T1000 (cell line): ENCODE measurements at places on chromosomes 4 and X.

DNA sequence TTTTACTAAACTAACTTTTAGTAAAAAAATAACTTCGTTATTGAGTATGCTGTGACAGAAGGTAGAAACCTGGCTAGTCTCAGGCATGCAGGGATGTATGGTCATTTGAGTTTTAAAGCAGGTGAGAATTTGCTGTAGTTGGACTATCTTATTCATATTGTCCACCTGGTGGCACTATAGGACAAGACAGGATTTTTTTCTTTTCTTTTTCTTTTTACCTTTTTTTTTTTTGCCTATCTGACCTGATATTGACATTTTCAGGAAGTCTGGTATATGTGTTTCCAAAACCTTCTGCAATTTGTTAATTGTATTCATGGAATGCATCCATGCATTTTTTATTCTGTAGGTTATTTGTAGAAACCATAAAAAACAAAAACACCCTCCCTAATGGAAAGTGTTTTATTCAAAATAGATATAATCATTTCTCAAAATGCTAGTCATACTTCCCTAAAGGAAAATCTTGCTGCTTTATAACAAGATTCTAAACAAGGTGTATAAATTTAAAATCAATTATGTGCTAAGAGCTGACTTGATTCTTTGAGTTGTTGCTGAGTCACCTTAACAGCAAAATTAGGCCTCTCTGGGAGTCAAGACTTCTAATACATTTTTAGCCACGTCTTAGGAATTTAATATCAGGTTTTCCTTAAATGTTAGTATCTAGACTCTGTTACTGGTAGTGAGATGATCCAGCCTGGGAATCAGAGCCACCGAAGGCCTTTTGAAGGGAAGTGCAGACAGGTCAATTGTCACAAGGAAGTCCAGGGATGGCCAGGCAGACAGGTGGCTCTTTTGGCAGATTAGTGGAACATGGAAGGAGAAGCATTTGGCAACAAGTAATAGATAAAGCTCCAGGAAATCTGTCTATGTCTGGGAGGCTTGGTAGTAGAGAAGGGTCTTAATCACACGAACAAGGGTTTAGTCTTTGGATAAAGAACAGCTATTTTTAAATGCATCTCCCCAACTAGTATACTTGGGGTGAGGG lies 201.3 kb upstream of the GNPDA2 start:
- DNase-seq = no peak

DNA sequence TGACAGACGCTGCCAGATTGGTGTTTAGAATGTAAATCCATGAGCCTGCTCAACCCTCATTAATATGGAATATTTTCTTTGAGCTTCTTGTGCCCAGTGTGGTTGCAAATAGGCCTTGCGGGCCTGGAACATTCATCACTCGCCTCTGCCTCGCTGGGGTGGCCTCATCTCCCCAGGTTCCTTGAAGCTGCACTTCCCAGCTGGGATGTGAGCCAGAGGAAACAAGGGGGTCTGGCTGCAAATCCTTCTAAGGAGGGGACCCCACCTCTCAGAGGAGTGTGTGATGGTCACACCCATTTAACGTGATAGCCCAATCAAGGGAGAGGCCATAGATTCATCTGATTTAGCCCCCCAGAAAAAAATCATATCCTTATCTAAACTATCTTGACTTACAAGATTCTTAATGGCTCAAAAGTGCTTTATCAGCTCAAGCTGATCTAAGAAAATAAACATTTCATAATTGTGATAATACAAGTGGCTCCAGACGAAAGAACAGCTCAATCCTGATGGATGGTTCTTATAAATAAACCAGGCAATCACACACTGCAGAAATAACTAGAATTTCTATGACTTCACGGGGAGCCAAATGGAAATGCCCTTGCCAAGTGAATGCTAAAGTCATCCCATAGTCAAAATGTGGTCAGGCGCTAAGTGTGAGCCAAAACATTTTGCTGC lies 189.9 kb downstream of the PTTG2 start:
- DNase-seq = no peak

DNA sequence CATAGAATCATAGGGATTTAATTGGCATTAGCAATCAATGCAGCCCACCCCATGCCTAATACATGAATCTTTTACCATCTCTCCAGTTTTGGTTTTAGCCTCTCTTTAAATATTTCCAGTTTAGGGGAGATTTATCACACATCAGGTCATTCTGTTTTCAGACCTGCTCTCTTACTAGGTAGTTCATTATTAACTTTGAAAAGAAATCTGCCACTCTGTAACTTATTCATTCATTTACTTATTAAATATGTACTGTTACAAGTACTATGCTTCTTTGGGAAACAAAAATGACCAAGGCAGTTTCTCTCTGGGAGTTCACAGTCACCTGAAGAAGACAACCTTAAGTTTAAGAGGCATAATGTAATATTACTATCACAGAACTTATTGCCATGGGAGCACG lies 62.1 kb downstream of the USO1 start:
- no peak for DNase-seq

DNA sequence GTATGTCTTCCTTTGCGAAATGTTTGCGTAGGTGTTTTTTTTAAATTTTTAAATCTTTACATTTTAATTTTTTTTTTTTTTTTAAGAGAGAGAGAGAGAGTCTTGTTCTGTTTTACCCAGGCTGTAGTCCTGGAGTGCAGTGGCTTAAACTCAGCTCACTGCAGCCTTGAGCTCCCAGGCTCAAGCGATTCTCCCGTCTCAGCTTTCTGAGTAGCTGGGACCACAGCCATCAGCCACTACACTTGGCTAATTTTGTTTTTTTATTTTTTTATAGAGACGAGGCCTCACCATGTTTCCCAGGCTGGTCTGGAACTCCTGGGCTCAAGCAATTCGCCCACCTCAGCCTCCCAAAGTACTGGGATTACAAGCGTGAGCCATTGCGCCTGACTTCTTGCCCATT lies 43.7 kb upstream of the GBA3 start:
- DNase-seq = no peak

GRCh38 chrX:154486052-154486395 lies 391 bp downstream of the UBL4A start:
- DNase-seq = no peak

DNA sequence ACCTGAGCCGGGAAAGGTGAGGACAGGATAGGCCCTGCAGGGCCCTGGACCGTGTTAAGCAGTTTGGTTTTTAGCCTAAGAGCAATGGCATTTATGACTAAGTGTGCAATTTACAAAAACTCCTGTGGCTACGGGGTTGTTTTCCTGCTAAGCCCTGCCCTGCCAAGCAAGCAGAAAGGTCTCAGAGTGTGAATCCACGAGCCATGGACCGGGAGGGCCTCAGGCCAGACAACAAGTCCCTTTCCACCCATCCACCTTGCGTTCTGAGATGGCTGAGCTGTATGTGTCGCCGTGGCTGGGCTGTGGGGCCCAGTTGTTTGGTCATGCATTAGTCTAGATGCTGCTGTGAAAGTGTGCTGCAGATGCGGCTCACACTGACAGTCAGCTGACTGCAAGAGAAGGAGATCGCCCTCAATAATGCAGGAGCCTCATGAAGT lies 33.9 kb upstream of the AFAP1 start:
- DNase-seq = peak; percentile 32

GRCh38 chrX:2595258-2595657 lies 94.5 kb upstream of the DHRSX start:
- no peak for DNase-seq

GRCh38 chr4:73742490-73743160 lies 2.3 kb downstream of the CXCL8 start:
- DNase-seq = no peak

- DNase-seq = no peak
Measured at GRCh38 chr4:45663628-45664081, 460.2 kb downstream of the GABRG1 start.

DNA sequence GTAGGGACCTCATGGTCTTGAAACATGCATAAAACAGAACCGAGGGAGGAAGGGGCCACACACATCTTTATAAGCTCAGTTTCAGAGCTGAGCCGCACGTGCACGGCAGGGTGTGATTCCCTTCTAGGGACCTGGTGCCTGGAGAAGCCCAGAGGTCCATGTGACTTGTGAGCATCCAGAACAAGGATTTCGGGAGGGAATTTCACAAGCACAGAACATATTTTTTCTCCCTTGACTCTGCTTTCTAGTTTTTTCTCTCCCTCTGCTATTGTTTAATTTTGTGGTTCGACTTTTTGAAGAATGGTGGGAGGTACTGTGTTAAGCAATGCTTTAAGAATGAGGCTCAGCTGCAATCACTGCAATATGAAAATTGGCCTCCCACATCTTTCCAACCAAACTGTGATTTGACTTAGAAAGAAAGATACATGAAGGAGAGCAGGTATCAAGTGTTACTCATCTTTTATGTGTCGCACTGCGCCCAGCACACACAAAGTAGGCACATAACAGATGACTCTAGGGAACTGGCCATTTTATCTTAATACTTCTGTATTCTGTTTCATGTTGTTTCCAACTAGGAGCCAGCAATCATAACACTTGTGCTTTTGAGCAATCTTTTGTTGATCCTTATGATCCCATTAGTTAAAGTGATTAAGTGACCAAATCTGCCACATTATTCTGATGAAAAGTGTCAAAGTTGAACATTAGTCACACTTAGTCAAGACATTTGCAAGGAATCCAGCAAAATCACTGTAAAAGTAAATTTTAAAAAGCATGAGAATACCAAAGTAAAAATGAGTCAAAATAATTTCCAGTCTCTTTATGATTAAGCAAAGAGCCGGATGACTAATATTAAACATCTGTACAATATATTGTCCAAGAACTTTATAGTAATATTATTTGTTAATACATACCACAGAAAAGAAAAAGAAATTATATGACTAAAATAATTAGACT lies 86.4 kb downstream of the SHISA3 start:
- DNase-seq = no peak

DNA sequence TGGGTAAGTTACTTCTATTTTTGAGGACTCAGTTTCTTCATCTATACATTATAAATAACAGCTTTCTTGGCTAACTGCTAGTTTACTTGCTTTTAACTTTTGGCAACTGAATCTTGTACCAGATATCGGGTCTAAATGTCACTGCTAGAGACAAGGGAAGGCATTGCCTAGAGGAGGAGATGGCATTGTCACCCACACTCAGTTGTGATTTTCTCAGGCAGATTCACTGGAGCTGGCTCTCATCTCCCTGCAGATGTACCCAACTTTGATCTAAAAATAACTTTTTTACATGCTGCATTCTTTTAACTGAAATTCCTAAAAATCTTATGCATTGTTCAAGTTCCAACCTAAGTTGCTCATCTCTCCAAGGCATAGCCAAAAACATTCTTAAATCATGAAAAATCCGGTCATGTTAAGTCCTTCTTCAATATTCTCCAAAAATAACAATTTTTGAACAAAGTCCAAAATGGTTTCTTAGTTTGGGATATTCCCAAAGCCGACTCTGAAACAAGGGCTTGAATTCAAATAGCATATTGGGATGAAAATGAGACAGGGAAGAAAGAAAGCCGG lies 469.0 kb upstream of the BOD1L1 start:
- DNase-seq = no peak

DNA sequence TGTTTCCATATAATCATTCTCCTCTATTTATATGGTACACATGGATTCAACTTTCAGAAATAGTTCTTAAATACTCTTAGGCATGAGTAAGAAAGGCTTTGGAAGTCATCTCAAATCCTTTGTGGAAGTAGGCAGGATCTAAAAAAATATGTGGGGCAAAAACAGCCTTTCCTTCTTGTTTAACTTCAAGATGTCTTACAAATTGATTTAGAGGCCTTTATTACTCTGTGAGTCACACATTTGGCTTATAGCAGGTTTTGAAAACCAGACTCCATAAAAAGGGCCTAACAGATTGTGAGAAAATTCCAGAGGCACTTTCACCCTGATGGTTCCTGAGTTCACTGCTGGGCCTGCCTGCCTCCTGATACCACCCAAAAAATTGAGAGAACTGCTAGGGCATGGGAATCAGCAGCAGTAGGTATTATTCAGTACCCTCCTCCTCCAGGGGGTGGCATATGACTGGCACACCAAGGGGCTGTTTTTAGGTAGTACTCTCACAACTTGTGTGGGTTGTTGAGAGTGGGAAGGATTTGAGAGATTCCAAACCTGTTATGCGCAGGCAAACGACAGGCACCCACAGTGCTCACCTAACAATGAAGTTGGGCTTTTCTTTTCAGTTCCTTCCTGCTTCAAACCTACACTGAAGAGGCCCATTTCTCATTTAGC lies 162.7 kb upstream of the MBNL3 start:
- no peak for DNase-seq

GRCh38 chrX:154046031-154046781 lies 26.5 kb upstream of the IRAK1 start:
- no peak for DNase-seq

DNA sequence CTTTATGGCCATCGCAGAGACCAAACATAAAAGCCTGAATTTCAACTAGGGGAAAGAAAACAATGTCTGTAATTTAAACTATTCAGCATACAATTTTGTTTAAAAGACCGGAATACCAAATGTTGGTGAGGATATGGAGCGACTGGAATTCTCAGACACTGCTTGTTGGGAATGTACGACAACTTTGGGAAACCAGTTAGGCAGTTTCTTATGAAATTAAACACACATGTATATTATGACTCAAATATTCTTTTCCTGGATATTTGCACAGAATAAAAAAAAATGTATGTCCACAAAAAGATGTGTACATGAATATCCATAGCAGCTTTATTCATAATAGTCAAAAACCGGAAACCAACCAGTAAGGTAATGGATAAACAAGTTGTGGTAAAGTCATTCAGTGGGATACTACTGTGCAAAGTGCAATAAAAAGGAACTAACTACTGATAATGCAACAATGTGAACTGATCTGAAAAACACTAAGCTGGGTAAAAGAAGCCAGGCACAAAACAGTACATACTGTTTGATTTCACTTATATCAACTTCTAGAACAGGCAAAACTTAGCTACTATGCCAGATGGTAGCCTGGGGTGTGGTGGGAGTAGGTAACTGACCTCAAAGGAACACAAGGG lies 152.7 kb upstream of the FTHL17 start:
- DNase-seq = no peak

- DNase-seq = no peak
Measured at GRCh38 chr4:77007358-77008230, 58.0 kb downstream of the SEPTIN11 start.

- no peak for DNase-seq
Measured at GRCh38 chrX:19579485-19579884, 64.2 kb upstream of the MAP3K15 start.

DNA sequence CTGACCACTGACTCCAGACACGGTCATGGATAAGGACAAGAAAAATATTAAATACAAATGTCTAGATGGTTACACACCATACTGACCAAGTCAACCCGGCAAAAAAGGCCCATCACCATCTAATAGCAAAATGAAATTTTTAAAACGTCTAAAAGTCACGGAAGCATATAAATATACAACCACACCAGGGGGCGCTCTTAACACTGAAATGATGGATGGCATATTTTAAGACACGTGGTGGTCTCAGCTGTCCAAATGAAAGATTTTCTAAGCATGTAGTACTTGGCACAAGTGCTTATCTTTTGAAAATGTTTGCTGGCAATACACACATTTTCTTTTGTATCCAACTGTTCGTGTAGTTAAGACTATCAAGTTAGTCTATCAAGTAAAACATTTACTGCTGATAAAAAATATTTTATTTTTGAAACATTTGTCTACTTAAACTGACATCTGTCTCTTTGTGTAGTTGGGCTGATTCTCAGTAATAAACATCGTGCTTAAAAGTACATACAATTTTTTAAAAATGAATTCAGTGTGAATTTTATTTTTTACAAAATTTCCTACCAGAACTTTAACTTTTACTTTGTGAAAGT lies 64.6 kb downstream of the COX7B2 start:
- DNase-seq = peak; percentile 64

GRCh38 chr4:161517941-161518340 lies 645.9 kb downstream of the FSTL5 start:
- DNase-seq = no peak

GRCh38 chrX:13464599-13465275 lies 104.7 kb upstream of the EGFL6 start:
- DNase-seq = no peak
